ENCODE measurements at places on chromosomes 3 and 15. TPM values are rescaled to one million over a fixed set of nuclear protein-coding genes. Genes with fewer than 3 reads are reported as not detected.
A peak's percentile ranks its signal among the peaks of the same experiment; 100 is the strongest.

DNA sequence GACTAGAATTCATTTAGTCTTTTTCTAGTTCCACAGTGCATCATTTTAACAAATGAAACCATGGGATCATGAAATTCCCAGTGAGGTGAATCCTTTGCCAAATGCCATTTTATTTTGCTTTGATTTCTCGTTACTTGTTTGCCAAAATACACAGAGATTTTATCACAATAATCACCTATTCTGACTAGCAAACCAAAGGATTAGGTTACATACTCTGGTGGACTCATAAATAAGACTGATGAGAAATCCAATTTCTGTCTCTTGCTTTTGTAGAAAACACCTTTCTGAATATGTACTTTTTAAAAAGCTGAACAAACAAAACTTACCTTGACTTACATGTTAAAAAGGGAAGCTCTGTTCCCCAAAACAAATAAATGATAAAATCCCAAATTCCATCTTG lies 12.2 kb downstream of the ERC2 start:
- no peak for DNase-seq

- no peak for DNase-seq
Measured at GRCh38 chr15:101373577-101373976, 78.5 kb upstream of the SNRPA1 start.

GRCh38 chr15:62665449-62665848 lies 377.1 kb upstream of the TPM1 start:
- no peak for DNase-seq

DNA sequence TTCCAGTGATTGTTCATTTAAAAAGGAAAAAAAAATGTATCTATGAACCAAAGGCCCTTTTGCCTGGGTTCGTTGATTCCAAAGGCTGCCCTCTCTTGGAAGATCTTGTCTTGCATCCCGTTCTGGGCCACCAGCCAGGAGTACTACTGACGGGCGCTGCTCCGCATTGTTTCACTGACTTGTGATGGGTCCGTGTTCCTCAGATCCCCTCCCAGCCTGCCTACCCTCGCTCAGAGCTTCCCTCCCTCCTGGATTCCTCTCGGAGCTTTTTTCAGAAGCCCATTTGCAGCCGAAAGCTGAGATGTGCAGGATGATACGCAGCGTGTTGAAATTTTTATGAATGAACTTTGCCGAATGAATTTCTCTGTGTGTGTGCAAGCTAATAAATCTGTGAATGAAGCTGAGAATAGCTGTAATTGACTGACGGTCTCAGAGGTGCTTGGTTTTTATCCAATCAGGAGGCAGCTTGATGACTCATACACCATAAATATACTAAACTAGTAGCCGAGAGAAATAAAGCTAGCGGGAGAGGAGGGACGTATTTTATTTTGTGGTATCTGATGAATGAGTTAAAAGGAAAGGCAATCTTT lies at the start of gene SHC4:
TSS of gene SHC4 (minus strand) at position 396 of the 590 bp plus-strand sequence. CDS start 904 bp downstream, outside the sequence.
- peak; percentile 29 for DNase-seq

DNA sequence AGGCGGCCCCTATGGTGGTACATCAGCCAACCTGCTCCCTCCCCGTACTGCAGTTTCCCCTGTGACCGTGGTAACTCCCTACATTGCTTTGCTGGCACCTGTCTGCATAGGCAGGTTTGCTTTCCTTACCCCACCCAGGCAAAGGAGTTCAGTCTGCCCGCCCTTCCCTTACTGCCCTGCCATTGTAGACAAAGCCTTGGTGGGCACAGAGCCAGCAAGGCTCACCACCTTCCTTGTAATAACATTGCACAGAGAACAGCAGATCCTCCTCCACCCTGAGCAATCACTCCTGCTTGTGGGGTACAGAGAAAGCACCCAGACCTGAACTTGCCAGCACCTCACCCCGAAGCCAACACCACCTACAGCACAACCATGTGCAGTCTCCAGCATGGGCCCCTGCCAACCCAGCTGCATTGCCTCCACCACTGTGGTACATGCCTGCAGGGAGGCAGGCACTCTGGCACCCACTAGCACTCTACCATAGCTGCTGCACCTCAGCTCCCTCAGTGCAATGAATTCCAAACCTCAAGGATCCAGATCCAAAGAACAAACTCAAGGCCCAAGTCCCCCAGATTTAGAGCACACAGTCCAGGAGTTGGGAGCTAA lies 192.7 kb upstream of the KCNMB2 start:
- no peak for DNase-seq

- no peak for DNase-seq
Measured at GRCh38 chr3:158508481-158508880, 62.5 kb upstream of the MLF1 start.

GRCh38 chr3:108818404-108818803 lies 4.2 kb upstream of the TRAT1 start:
- DNase-seq, result peak; percentile 76

DNA sequence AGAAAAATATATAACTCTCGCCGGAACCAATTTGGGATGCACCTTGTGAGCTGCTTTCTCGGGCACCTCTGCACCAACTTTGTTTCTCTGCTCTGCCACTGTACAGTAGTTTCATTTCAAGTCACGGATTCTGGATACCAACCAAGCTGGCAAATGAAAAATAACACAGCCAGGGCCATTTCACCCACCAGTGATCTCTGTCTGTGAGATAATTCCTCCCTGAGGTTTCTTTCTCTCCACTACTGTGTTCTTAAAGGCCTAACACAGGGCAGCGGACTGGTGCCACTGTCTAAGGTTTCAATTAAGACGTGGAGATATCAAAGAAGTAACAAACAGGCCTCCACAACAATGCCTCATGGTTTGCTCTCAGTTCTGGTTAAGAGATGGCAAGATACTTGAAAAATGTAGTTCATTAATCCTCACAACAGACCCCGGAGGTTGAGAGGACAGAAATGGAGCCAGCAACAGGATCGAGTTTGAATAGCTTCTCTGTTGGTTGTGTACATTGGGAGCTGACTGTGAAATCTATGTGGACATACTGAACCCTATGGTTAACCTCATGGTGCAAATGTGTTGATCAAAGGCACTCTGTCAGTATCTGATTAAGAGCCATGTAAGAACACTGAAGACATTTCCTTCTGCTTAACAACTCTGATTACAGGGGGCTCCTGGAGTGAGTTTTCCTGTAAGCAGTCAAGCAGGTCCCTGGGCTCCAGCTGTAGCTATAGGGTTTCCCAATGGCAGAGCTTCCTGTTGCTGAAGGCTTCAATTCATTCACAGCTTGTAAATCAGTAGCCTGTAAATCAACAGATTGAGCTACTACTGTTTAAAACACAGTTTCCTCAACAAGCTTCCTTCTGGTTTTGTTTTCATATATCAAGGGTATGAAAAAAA lies 470.5 kb downstream of the EPHA3 start:
- no peak for DNase-seq

DNA sequence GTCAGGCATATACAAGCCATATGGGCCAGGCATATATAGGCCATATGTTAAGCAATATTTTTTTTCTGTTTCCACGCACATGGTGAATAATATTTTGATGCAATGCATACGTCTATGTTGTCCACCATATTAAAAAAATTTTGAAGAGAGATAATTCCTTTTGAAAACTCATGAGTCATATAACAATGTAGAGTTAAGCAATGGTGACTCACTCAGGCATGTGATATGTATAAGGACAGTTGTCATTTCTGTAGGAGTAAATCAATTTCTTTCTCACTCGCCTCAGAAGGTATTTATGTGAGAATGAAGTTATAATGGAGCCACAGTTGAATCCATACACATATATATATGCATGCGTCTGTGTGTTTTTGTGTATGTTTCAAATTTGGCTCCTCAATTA lies 272.6 kb downstream of the EPHA3 start:
- DNase-seq, result no peak

DNA sequence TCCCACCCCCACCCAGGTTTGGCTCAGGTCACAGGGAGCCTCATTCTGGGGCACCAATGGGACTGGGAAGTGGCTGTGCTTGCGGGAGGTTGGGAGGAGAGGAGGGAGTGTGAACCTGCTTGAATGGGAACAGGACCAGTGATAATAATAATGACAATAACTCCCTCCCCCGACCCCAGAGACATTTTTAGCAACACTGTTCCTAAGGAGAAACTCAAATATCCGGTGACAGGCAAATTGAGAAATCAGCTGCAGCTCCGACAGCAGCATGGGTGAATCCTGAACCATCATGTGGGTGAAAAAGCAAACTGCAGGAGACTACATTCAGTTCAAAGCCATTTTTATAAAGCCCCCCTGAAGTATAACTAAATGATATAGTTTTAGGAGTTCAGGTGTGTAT lies 11.6 kb upstream of the RPL29 start:
- no peak for DNase-seq

- no peak for DNase-seq
Measured at GRCh38 chr15:84111575-84111974, 124.0 kb upstream of the GOLGA6L4 start.

DNA sequence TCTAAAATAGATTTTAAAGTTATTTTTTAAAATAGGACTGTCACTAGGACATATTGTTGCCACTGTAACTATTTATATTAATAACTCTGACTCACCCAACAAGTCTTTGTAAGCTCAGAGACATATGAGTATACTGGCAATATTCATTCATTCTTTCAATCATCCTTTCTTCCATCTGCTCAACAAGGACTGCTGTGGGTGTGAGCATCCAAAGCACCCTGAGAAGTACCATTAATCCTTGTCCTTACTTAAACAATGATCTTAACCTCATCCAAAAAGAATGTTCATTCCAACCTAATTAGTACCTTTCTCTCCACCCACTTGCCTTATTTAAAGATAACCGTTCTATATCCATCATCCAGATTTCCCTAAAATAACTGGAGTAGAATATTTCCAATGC lies 94.2 kb upstream of the PPP2R3A start:
- DNase-seq, result no peak

DNA sequence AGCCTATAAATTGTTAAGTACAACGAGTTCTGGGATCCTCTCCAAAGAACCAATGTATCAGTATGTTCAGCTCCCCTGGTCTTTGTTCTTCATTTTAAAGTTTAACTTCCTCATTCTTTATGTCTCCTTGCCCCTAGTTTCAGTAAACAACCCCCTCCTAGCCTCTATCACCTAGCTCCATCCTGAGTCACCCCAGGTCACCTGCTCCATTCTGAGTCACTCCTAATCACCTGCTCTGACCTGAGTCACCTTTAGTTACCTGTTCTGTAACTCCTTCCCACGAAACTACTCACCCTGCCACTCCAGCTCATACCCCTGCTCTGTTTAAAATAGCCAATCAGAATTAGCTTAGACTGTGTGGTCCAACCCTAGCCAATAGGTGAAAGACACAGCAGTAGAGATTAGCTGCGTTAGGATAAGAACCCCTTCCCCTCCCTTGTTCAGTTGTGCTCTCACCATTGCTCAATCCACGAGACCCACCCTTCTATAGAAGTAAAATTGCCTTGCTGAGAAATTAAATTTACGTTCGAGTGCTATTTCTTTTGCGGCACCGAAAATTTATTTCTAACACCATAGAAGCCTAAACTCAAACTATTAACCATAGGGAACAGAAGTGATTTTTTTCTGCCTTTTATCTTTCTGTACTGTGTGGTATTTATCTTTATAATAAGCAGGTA lies 245.0 kb upstream of the ADAMTS9 start:
- no peak for DNase-seq

GRCh38 chr15:84992157-84992944 lies 10.7 kb downstream of the PDE8A start:
- DNase-seq, result peak; percentile 72

Gene ADGRG7
- not detected for total RNA-seq

Gene MOBP
- not detected for total RNA-seq

Gene ICE2
- 81.6 TPM for total RNA-seq

Gene KNL1
- 33.5 TPM for total RNA-seq

Gene TM6SF1
- total RNA-seq, result 1.5 TPM

Gene KIF15
- 40.1 TPM for total RNA-seq

Gene NISCH
- 68.9 TPM for total RNA-seq

All from activated CD4-positive, alpha-beta T cell treated with anti-CD3 and anti-CD28 coated beads for 36 hours (primary cell).